Activated CD4-positive, alpha-beta memory T cell treated with anti-CD3 and anti-CD28 coated beads for 36 hours (primary cell): ENCODE measurements at places on chromosomes 3 and 15. TPM values are rescaled to one million over a fixed set of nuclear protein-coding genes. Genes with fewer than 3 reads are reported as not detected.

GRCh38 chr3:120682095-120682681 is at the start of gene HGD:
HGD (minus strand) TSS chr3:120682239; CDS start chr3:120682111, 128 bp downstream.
- peaks cover 6% of the 10 kb centered on the region for H3K36me3 ChIP-seq
- H3K4me1 ChIP-seq = peaks cover 3% of the 10 kb centered on the region
- no peak within 1 kb of the TSS for H3K27ac ChIP-seq
- H3K27me3 ChIP-seq = peaks cover 2% of the 10 kb centered on the region

- peaks cover 20% of the 10 kb centered on the region for H3K4me1 ChIP-seq
- no peak overlapping the region for H3K27ac ChIP-seq
- no peak overlapping the region for H3K4me3 ChIP-seq
- H3K27me3 ChIP-seq = no peaks in the 10 kb centered on the region
Measured at GRCh38 chr3:188126934-188127333, 27.0 kb upstream of the LPP start.

DNA sequence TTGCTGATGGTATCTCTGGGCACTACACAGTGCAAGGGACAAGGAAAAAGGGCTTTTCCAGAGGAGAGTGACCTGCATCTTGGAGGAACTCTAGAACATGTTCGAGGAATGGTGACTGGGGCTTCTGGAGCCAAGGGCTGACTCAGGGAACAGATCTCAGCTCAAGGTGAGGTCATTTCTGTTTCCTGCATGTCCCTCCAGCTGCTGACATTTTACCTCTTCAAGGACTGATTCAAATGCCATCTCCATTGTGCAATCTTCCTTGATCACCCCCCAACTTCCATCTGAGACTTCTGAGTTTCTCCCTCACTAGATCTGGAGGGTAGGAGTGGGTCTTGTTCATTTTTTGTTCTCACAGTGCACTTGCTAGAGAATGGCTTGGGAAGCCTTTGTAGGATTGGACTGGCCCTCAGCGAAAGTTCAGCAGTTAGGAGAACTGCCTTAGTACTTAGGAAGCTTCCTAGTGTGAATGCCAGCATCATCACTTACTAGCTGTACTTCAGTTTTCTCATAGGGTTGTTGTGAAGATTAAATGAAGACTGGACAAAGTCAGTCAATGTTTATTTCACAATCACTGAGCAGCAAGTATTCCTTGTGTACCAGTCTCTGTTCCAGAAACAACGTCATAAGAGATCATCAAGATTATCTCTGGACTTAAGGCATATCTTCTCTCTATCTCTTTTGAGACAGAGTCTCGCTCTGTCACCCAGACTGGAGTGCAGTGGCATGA is 2.6 kb upstream of the IDH3A start:
- no peak overlapping the region for H3K27ac ChIP-seq
- DNase-seq = no peak
- peaks cover 27% of the 10 kb centered on the region for H3K4me1 ChIP-seq
- peaks cover 2% of the 10 kb centered on the region for H3K36me3 ChIP-seq
- no peaks in the 10 kb centered on the region for H3K27me3 ChIP-seq
- H3K4me3 ChIP-seq = no peak overlapping the region

DNA sequence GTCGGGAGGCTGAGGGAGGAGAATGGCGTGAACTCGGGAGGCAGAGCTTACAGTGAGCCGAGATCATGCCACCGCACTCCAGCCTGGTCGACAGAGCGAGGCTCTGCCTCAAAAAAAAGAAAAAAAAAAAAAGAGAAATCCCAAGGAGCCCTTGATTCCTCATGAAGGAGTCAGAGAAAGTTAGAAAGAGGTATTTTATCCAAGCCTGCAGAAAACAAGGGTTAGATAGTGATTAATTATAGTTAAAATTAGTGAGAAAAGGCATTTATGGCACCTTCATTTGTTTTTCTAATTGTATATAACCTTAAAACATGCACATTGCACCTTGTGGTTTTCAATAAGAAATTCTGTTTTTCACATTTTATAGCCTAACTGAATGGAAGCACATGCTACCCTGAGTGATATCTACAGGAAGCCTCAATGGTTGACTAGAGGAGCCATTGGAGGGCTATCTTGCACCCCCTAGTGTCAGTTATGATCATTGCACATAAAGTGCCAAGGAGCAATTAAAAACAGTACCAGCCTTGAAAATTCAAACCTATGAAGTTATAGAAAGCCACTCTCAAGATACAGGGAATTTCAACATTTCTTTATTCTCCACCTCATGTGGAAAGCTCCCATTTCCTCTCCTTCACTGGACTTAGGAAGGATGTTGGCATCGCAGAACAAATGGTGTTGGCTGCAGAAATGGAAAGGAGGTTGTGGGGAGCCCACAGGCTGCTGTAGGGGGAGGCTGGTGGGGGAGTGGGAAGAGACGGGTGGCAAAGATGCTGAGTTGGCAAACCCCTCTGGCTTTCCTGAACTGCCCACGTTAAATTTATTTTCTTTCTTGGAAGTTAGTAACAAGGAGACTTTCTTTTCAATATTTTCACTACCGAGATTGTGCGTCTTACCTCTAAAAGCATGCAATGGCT is 48.5 kb downstream of the ITGA11 start:
- H3K4me1 ChIP-seq = peaks cover 9% of the 10 kb centered on the region
- no peak overlapping the region for H3K4me3 ChIP-seq
- no peaks in the 10 kb centered on the region for H3K36me3 ChIP-seq
- H3K27ac ChIP-seq = no peak overlapping the region

GRCh38 chr3:149858911-149859310 is 45.9 kb downstream of the RNF13 start:
- peaks cover 38% of the 10 kb centered on the region for H3K36me3 ChIP-seq
- H3K4me1 ChIP-seq = no peaks in the 10 kb centered on the region
- no peaks in the 10 kb centered on the region for H3K27me3 ChIP-seq
- DNase-seq = no peak
- H3K27ac ChIP-seq = no peak overlapping the region

GRCh38 chr3:100759950-100760349 is 50.7 kb downstream of the TFG start:
- DNase-seq = no peak
- no peak overlapping the region for H3K4me3 ChIP-seq
- H3K27ac ChIP-seq = no peak overlapping the region
- H3K27me3 ChIP-seq = no peaks in the 10 kb centered on the region
- no peaks in the 10 kb centered on the region for H3K4me1 ChIP-seq
- H3K36me3 ChIP-seq = peaks cover 8% of the 10 kb centered on the region

Gene ECE2
- not detected for total RNA-seq

Gene CDHR4
- total RNA-seq = 0.22 TPM

- no peak for DNase-seq
- no peaks in the 10 kb centered on the region for H3K4me1 ChIP-seq
- peaks cover 4% of the 10 kb centered on the region for H3K27me3 ChIP-seq
- no peak overlapping the region for H3K27ac ChIP-seq
- no peak overlapping the region for H3K4me3 ChIP-seq
- H3K36me3 ChIP-seq = no peaks in the 10 kb centered on the region
Measured at GRCh38 chr3:179896507-179896906, 140.2 kb downstream of the PEX5L start.

Gene KLF15
- total RNA-seq = 0.46 TPM

DNA sequence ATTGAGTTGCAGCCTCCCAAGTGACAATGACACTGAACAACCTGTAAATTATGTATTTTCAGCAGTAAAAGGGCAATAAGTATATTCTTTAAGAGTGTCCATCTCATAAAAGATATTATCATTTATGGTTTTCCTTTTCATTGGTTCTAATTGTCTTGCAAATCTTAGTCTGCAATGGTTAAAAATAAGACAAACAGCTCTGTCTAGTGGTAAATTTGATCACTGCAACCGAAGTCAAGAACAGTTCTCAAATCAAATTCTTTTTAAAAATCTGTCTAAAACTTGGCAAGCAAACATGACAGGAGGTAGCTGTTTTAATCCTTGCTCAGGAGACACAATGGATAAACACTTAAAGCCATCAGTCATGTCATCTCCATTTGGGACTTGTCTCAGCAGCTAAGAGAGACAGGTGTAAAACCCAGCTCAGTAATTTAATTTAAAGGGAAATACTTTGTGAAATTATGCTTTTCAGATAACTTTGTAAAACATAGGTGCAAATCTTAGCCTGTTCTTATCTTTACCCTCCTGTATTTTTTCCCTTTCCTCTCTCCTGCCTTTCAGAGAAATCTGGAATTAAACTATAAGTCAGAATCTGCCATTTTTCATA is 150.3 kb upstream of the ARHGEF26 start:
- H3K36me3 ChIP-seq = no peaks in the 10 kb centered on the region
- no peak overlapping the region for H3K27ac ChIP-seq
- no peak overlapping the region for H3K4me3 ChIP-seq
- DNase-seq = no peak
- H3K4me1 ChIP-seq = peaks cover 4% of the 10 kb centered on the region
- H3K27me3 ChIP-seq = no peaks in the 10 kb centered on the region

DNA sequence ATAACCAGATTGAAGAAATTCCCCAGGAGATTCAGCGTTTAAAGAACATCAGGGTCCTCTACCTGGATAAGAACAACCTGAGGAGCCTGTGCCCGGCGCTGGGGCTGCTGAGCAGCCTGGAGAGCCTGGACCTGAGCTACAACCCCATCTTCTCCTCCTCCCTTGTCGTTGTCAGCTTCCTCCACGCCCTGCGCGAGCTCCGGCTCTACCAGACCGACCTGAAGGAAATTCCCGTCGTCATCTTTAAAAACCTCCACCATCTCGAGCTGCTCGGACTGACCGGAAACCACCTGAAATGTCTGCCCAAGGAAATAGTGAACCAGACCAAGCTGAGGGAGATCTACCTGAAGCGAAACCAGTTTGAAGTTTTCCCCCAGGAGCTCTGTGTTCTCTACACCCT is 9.4 kb upstream of the LRRC34 start:
- H3K27ac ChIP-seq = no peak overlapping the region
- peaks cover 23% of the 10 kb centered on the region for H3K27me3 ChIP-seq
- H3K4me1 ChIP-seq = no peaks in the 10 kb centered on the region
- no peaks in the 10 kb centered on the region for H3K36me3 ChIP-seq
- H3K4me3 ChIP-seq = no peak overlapping the region

DNA sequence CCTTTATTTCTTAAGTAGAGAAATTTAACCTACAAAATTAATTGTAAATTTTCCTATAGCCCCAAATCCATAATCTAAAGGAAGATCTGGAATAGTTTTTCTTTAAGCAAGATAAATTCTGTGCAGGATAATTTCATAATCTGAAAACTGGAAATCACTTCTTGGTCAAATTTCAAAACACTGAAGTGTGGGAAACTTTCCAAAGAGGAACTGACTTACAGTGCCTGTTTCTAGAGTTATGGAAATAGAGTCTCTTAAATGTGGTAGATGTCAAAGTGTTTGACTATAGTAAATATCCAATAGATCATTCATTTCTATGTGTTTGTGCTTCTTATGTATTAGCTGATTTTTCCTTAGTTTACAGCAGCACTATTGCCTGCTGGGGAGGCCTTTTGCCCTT is 1.6 kb upstream of the P2RY13 start:
- no peak overlapping the region for H3K4me3 ChIP-seq
- DNase-seq = no peak
- no peak overlapping the region for H3K27ac ChIP-seq

- H3K4me3 ChIP-seq = no peak overlapping the region
- no peaks in the 10 kb centered on the region for H3K36me3 ChIP-seq
- H3K27me3 ChIP-seq = peaks cover 2% of the 10 kb centered on the region
Measured at GRCh38 chr3:110618512-110619226, 452.9 kb upstream of the NECTIN3 start.
